Activated T-helper 1 cell treated with Interleukin-2 at 50 U/mL for 16 hours (primary cell): ENCODE measurements at places on chromosomes 11 and 22.

- no peak for DNase-seq
Observed at GRCh38 chr11:133946541-133947318, 10.0 kb downstream of the IGSF9B start.

- DNase-seq = no peak
Observed at GRCh38 chr11:12182676-12183541, 72.5 kb downstream of the MICAL2 start.

- no peak for DNase-seq
Observed at GRCh38 chr22:37449331-37450001, 22.2 kb upstream of the ELFN2 start.

DNA sequence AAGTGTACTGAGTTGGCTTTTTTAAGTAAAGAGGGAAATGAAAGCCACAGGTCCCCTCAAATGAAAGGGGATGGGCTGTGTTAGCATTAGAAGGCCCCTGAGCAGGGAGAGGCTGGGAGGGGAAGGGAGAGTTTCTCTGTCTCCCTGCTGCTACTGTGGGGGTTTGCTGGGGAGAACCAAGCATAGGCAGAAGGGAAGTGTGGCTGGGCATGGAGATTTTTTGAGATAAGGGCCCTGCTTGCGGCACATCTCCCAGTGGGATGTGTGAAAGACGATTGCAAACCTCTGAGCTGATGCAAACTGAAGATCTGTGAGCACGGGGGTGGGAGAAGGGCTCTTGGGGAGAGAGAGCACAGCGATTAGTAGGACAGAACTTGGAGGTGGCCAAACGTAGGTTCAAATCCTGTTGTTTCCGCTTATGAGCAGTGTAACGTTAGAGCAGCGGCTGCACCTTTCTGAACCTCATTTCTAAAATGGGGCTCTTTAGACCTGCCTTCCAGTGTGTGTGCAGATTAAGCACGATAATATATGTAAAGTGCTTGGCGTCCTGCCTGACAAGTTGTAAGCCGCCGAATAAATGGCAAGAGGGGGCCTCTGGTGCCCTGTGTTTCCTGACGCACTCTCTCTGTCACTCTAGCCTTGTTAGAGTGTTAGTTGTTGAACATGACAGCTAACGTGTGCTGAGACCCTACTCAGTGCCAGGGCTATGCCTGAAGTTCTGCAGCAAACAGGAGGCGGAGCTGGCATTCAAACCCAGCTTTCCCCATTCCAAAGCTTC, 122.3 kb downstream of the GRIK4 start:
- no peak for DNase-seq

DNA sequence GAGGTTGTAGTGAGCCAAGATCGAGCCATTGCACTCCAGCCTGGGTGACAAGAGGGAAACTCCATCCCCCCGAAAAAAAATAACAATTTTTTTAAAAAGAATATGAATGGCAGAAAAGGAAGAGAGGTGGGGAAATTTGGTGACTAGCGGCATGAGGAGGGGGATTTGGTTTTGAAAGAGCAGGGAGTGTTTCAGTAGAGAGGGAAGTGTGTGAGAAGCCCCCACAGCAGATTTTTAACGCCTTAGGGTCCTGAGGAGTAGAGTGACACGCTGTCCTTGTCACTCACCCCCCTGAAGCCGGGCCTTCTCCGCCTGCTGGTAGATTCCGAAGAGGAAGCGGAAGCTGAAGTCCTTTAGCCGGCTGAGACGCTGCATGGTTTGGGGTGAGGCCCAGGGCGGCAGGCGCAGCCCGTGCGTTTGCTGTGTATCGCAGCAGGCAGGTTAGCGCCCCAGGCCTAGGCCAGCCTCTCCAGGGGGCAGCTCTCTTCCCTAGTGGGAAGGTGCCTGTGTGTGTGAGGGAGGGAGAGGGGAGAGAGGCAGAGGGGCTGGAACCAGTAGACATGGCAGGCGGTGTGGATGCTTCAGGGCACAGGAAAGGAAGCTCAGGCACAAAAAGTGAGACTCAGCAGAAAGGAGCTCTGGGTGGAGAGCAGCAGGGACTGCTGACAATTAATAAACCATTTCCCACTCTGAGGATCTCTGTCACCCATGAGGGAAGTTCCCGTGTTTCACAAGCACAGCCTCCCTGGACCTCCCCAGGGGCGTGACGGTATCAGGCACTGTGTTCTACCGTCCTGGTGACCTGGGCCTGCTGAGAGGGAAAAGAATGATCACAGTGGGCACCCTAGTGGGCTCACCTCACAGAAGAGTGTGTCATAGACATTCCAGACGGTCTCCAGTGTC, 3.9 kb downstream of the ACP2 start:
- DNase-seq = no peak
